ENCODE measurements at places on chromosomes 4 and X.

DNA sequence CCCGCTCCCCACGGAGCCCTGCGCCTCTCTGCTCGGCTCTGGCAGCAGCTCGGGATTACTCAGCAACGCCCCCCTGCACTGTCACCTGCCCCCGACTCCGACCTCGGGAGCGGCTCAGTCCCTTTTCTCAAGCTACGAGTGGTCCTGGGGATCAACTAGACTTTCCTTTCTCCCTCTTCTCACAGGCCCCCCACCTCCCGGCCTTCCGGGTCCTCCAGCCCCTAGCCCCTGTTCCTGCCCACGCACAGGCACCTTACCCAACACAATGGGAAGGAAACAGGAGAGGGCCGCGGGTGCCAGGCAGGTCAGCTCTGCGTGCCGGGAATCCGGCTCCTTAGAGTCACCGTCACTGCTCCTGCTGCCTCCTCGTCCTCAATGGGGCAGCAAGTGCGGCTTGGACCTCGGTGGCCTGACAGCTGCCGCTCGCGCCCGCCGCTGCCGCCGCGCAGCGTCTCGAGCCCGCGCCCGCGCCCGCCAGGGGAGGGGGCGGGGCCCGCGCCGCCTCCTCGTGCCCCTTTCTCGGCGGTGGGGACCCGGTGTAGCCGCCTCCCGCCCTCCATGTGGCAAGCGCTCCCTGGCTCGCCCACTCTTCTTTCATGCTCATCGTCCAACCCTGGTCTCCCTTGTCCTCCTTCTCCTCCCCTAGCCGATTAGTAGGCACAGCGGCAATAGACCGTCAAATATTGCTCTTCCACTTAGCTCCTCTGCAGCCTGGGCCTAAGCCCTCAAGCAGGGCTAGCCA is at the start of gene RAB9B:
TSS of gene RAB9B (minus strand) at position 455 of the 742 bp plus-strand sequence. CDS start 6,473 bp downstream, outside the sequence.
- peak; percentile 12 for DNase-seq

GRCh38 chr4:2292646-2293108 is 30.8 kb upstream of the MXD4 start:
- DNase-seq = no peak

- DNase-seq = no peak
These were observed 3.0 kb downstream of the GIMD1 start for GRCh38 chr4:106365613-106366012.

GRCh38 chr4:144733566-144733965 is 87.6 kb downstream of the HHIP start:
- no peak for DNase-seq

DNA sequence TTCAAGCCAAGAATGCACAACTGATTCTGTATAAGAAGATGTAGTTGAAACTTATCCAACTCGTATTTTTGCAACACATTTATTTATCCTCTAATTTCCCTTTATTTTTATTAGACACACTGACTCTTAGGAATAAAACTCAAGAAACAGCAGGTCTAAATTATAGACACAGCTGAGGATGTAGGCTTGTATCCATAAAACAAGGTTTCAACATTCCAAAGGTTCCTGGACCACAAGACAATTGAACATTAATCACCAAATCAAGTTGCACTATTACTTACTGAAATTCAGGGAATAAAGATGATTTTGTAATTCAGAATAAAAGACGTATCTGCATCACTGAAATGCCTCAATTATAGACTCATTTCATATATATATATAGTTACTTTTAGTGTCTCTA is 683.5 kb upstream of the GRIA3 start:
- no peak for DNase-seq

- no peak for DNase-seq
These were observed 20.4 kb downstream of the PAPSS1 start for GRCh38 chr4:107699466-107700206.

DNA sequence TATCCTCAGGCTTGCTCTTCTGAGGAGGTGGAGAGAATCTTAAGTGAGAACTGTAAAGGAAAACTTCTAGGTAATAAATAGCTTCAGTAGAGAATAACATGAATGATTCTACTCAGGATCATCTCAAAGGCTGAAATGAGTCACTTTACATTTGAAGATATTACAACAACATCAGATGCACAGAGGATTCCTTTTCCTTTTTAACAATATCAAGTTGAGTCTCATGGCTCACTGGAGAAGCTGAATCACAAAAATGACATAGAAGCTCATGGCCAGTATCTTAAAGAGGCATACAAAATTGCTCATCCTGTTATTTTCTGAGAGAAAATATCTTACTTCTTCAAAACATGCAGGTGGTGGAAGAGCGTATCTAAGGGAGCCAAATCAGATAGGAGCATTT is 72.5 kb upstream of the EMCN start:
- no peak for DNase-seq

DNA sequence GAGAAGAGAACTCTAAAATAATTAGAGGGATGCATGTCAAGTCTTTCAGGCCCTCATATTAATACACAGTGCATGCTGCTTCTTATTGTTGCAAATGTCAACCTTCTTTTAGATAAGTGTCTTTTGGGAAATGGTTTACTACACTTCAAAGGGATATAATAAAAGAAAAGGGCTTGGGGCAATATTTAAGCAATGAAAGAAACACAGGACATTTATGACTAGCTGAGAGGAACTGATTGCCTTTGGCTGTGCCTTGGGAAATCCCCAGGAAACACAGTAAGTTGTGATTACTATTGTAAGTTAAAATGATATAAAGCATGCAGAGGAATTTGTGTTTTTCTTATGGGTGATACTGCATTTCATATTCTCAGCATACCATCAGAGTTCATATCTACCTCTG is 1036.2 kb upstream of the GRID2 start:
- no peak for DNase-seq

DNA sequence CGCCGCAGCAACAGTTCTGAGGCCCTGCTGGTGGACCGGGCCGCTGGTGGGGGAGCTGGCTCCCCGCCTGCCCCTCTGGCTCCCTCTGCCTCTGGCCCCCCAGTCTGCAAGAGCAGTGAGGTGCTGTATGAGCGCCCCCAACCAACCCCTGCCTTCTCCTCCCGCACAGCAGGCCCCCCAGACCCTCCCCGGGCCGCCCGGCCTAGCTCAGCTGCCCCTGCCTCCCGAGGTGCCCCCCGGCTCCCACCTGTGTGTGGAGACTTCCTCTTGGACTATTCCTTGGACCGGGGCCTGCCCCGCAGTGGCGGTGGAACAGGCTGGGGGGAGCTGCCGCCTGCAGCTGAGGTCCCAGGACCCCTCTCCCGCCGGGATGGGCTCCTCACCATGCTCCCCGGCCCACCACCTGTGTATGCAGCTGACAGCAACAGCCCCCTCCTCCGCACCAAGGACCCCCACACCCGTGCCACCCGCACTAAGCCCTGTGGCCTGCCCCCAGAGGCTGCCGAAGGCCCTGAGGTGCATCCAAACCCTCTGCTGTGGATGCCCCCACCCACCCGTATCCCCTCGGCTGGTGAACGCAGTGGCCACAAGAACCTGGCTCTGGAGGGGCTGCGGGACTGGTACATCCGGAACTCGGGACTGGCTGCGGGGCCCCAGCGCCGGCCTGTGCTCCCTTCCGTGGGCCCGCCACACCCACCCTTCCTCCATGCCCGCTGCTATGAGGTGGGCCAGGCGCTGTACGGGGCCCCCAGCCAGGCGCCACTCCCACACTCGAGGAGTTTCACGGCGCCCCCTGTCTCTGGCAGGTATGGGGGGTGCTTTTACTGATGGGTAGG is 6.3 kb downstream of the PRAF2 start:
- no peak for DNase-seq

GRCh38 chr4:52199574-52200338 is 148.7 kb downstream of the SPATA18 start:
- DNase-seq = no peak

- DNase-seq = no peak
These were observed 52.5 kb upstream of the SHISA3 start for GRCh38 chr4:42344749-42345148.

GRCh38 chr4:156999175-156999517 is 27.5 kb upstream of the PDGFC start:
- DNase-seq = no peak

- DNase-seq = no peak
These were observed 63.1 kb upstream of the AFAP1 start for GRCh38 chr4:8002525-8003309.

GRCh38 chr4:186074189-186074588 is 5.2 kb downstream of the TLR3 start:
- peak; percentile 38 for DNase-seq

DNA sequence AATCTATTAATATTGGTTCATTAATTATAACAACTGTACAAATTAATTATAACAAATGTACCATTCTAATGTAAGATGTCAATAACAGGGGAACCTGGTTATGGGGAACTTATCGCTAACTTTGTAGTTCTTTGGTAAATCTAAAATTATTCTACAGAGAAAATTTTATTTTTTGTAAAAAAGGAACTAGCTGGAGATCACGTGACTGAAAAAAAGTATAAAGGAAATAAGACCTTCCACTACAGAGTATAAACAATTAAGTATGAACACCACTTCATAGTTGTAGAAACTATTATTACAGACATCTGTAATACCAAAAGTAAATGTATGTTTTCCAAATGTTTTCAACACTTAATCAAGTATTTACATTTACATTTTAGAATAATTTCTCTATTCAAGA is 77.9 kb upstream of the DKK2 start:
- DNase-seq = no peak

DNA sequence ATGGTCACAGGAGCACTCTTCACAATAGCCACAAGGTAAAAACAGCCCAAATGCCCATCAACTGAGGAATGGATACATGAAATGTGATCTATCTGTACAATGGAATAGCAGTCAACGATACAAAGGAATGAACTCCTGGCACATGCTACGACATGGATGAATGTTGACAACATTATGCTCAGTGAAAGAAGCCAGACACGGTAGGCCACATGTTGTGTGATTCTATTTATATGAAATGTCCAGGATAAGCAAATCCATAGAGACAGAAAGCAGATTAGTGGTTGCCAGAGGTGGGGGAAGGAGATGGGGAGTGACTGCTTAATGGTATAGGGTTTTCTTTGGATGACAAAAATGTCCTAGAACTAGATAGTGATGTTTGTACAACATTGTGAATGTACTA is 58.7 kb upstream of the GPM6B start:
- no peak for DNase-seq

DNA sequence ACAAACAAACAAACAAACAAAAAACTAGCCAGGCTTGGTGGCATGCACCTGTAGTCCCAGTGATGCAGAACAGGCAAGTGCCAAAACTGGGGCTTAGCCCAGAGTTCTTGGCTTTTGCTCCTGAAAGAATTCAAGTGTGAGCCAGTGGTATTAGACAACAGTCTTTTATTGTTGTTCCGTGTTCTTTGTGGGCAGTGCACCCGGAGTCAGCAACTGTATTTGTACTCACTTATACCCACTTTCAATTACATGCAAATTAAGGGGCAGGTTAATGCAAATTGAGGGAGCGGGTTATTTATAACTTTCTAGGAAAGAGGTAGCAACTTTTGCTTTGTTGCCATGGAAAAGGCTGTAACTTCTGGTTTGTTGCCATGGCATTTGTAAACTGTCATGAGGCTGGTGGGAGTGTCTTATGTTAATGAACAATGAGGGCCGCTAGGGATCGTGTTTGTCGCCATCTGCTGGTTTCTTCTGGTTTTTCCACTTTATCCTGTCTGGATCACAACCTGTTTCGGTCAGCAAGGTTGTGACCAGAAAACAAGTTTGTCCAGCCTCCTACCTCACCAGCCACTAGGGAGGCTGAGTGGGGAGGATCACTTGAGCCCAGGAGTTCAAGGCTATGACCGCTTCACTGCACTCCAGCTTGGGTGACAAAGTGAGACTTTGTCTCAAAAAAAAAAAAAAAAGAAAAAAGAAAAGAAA is 88.8 kb upstream of the ESX1 start:
- no peak for DNase-seq

DNA sequence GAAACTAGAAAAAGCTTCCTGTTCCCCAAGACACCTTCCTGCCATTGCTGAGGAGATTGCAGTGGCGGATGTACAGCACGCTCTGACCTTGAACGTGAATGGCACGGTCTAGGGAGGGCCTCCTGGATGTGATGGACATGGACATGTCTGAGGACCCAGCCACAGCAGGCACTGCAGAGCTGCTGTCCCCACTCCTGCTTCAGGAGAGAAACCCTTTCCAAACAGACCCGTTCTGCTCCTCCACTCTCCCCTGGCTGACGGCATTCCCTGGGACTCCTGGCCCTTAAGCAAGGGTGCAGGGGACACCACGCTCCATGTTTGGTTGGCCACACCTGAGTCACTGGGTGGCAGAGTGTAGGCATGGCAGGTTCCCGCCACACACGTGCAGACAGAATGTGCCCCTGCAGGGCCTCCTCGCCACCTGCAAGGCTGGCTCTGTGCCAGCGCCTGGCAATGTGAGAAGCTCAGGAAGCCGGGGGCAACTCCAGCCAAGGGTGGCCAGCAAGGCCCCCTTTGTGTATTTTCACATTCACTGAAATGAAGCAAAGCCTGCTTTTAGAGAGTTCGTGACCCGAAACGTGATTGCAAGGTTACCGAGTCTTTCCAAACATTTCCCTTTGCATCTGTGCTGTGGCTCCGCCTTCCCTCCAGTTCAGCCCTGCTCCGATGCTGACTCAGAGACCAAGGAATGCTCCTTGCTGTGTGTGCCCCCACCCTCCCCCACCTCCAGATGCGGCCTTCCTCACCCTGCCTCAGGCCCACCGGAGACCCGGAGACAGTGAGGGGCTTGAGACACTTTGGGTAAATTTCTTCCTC is 46.1 kb downstream of the HTRA3 start:
- DNase-seq = peak; percentile 57

DNA sequence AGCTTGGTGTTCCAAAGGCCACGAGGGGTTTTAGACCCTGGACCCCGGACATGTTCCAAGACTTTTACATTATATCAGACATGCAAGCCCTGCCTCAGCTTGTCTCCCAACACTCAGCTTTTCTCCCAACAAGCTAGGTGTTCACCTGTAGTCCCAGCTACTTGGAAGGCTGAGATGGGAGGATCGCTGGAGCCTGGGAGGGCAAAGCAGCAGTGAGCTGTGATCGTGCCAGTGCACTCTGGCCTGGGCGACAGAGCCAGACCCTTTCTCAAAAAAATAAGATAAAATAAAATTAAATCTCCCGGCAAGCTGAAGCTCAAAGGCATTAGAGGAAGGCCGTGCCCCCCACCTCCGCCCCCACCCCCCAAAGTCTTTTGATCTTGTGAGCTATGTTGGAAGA is 13.7 kb downstream of the CTAG1A start:
- DNase-seq = no peak

DNA sequence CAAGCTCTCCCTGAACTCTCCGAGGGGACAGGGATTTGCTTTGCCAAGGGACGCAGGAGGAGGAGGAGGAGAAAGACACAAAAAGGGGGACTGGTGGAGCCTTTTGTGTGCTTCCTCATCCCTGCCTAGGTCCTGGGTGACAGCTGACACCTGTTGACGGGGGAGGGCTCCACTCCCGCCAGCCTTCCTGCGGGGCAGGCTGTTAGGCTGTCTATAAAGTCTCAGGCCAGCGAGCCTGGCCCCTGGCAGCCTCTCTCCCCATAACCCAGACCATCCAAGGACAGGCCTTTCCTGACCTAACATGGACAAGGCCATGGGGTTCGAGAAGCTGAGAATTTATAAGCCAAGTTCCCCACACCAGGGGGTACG is 832 bp upstream of the EVC2 start:
- DNase-seq = no peak

DNA sequence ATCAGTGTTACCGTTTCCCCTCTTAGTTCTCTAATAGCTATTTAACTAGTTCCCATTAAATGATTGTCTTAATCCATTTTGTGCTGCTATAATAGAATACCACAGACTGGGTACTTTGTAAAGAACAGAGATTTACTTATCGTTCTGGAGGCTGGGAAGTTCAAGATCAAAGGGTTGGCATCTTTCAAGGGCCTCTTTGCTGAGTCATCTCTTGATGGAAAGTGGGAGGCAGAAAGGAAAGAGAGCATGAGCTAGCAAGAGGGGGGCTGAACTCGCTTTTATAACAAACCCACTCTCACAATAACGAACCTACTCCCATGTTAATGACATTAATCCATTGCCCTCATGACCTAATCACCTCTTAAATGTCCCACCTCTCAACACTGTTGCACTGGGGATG is 17.4 kb upstream of the NKX3-2 start:
- no peak for DNase-seq

All from NCI-H774 (cell line).